Left kidney (tissue), 8 donors: ENCODE measurements at places on chromosomes 1 and 21. TPM values are rescaled to one million over a fixed set of nuclear protein-coding genes. Genes with fewer than 3 reads are reported as not detected.

DNA sequence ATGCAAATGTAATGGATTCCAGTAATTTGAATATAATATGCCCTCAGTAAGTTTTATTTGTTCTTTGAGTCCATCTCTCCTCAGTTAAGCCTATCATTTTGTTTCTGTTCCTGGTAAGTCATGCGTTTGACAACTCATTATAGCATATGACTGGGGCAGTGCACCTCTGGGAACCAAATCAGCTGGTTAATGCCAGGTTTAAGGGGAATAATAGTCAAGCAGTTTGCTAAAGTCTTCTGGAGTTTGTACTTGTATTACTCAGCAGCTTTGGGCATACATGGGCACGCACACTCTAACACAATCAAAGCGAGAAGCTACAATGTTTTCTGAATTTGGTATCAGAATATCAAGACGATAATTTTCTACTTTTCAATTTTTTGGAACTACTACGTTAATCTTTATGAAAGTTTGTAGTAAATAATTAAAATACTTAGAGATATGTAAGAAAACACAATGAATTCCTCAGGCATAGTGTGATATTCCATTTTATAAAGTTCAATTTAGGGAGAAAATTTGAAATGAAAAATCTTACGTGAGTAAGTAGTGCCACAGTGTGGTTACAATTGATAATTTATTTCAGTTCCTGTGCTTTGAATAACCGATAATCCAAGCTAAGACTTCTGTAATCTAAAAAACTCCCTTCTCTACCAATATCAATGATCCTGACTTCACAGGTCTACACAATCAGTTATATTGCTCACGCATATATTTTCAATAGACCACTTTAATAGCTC is 43.8 kb upstream of the KCTD3 start:
- DNase-seq = no peak

DNA sequence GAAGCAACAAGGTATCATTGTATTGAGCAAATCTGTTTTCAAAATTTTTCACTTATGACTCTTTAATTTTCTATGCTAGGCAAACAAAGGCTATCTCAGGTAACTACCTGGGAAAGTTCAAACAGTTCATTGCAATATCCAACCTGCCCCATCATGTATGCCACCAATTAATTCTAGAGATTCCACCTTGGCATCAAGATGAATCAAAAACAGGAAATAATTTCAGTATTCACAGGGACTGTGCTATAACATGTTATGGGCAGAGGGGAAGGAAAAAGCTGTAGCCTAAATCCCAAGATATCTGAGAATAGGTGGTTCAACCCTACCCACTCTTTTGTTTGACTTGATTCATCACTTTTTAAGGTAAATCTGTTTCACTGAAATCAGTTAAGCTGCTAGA is 67.5 kb upstream of the SH3GLB1 start:
- DNase-seq = no peak

GRCh38 chr1:19339214-19339861 is 27.2 kb downstream of the SLC66A1 start:
- DNase-seq = no peak

DNA sequence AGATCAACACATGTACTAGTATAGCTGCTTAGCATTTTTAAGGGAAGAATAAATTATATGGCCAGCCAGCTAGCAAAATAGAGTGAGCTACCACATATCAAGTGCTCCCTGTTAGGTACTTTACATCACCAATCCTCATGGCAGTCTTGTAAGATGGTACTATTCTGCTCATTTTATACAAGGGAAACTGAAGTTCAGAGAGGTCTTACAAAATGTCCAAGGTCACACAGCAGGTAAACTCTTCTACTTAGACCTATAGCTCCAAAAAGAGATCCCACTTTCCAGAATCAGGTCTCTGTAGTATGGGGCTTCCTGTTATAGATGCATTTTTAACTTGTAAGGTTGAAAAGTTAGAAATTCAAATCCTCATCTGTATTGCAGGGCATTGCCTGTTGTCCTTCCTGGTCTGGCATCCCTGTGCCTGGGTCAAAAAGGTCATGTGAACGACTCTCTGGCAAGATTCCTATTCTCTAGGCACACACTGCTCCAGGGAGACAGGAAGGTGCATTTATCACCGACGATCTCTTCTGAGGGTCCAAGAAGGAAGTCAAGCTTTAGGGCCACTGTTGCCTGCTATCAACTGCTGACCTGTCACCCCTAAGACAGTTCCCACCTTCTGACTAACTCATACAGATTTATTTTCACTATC is 41.1 kb downstream of the TRIT1 start:
- DNase-seq = no peak

GRCh38 chr1:5815211-5815610 is 177.0 kb downstream of the NPHP4 start:
- DNase-seq = no peak

- no peak for DNase-seq
Observed at GRCh38 chr1:170558731-170559130, 26.8 kb downstream of the GORAB start.

DNA sequence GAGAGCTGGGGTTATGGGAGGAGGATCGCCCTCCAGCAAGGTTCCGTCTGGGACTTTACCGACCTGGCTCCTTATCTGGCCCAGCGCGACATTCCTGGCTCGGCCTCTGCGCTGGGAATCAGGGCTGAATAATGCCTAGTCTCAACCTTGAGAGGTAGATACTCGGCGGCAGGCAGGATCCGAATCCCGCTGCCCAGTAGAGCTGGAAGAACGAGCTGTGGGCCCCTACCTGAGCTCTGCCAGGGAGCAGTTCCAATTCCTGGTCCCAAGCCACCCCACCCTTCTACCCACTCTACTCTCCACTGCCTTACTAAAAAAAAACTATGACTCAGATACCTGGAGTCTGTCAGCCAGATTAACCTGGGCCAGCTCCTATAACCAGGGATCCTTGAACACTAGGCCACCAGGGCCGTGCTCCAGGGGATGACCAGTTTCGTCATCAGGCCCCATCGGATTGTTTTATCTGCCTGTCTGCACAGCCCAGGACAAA is 53.6 kb downstream of the RHBG start:
- no peak for DNase-seq

DNA sequence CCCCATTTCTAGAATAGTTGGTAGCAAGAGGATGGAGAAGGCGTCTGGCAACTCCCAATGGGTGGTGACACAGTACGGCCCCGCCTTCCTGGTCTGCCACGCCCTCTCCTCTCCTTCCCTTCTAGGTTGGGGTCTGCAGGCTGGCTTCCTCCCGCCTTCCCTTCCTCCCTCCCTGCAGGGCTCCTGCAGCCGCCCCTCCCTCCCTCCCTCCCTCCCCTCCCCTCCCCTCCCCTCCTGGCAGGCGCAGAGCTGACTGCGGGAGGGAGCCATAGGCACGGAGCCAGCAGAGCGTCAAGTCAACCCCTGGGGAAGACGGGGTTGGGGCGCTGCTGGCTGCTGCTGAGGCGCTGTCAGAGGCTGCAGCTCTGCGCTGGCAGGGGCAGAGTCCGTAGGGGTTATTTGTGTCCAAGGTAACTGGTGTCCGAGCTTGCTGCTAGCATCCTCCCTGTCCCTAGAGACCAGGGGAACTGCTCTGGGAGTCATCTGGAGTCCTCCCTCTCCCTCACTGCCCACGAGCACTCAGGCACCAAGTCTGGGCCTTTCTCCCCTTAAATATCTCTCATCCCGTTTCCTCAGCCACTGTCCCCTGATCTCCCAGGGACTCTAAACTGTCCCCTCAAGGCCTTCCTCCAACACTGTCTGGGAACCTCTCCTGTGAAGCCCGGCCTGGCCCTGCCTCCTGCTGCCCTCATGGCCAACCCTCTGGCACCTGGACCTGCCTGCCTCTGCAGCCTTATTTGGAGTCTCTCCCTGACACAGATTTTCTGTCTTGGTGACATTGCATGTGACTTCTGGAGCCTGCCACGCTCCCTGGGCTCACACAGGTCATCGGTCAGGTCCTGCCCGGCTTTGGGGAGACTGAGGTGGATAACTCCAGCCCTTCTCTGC is 57.4 kb upstream of the ACOT11 start:
- DNase-seq = no peak

DNA sequence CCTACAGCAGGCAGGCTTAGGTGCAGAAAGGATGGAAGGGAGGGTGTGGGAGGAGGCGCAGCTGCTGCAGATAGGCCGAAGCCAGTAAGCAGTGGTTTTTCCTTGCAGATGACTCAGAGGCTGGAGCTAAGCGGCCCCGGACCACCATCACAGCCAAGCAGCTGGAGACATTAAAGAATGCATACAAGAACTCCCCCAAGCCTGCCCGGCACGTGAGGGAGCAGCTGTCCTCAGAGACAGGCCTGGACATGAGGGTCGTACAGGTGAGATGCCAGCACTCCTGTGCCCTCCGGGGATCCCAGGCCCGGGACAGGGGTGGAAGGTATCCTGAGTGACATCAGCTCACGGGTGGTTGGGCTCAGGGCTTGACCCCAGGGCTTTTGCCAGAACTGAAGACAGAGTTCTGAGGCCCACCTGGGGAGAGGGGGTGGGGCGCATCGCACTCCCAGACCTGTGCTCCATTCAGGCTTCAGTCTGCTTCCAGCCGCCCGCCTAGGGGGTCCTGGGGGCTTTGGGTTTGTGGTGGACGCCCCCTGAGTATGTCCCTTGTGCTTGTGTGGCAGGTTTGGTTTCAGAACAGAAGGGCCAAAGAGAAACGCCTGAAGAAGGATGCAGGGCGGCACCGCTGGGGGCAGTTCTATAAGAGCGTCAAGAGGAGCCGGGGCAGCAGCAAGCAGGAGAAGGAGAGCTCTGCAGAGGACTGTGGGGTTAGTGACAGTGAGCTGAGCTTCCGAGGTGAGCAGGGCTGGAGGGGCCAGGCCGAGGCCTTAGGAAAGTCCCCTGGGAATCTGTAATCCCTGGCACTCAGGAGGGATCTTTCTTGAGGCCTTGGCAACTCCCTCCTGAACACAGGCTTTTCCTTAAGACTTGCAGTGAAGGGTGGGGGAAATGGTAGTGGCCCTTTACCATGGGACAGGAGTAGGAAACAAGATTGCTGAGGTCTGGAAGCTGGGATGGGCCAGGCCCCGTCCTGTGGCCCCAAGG is 41.5 kb downstream of the LHX4 start:
- peak; percentile 45 for DNase-seq

CSMD2 gene
- polyA plus RNA-seq = 1.2 TPM

GJA5 gene
- polyA plus RNA-seq = 16.3 TPM

RPS27 gene
- polyA plus RNA-seq = 2,566 TPM

BACE2 gene
- polyA plus RNA-seq = 28.0 TPM

SPRR2D gene
- polyA plus RNA-seq = not detected

RGS13 gene
- not detected for polyA plus RNA-seq

NTRK1 gene
- 1.2 TPM for polyA plus RNA-seq
